ENCODE measurements at places on chromosomes 1 and 21.

- DNase-seq: no peak
Observed at GRCh38 chr21:29078869-29079767, 5.7 kb upstream of the CCT8 start.

- DNase-seq: no peak
Observed at GRCh38 chr1:229205854-229206253, 65.1 kb upstream of the RAB4A start.

GRCh38 chr1:56626546-56626945 lies 18.6 kb upstream of the PRKAA2 start:
- DNase-seq: no peak

- DNase-seq: no peak
Observed at GRCh38 chr21:41406340-41406739, 19.7 kb upstream of the MX1 start.

DNA sequence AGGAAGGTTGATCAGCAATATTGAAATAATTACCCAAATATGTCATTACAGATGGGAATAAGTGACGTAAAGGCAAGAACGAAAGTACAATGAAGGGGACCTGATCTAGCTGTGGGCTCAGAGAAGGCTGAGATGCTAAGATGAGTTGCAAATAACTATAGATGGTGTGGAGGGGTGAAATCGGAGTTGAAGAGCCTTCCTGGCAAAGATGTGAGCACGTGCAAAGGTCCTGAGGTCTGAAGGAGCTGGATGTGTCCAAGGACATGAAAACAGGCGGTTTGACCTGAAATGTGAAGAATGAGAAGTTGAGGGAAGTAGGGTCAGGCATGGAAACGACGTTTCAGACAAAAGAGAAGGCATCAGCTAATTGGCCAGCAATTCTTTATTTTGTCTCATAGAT lies 61.6 kb upstream of the SLC45A1 start:
- DNase-seq: no peak

DNA sequence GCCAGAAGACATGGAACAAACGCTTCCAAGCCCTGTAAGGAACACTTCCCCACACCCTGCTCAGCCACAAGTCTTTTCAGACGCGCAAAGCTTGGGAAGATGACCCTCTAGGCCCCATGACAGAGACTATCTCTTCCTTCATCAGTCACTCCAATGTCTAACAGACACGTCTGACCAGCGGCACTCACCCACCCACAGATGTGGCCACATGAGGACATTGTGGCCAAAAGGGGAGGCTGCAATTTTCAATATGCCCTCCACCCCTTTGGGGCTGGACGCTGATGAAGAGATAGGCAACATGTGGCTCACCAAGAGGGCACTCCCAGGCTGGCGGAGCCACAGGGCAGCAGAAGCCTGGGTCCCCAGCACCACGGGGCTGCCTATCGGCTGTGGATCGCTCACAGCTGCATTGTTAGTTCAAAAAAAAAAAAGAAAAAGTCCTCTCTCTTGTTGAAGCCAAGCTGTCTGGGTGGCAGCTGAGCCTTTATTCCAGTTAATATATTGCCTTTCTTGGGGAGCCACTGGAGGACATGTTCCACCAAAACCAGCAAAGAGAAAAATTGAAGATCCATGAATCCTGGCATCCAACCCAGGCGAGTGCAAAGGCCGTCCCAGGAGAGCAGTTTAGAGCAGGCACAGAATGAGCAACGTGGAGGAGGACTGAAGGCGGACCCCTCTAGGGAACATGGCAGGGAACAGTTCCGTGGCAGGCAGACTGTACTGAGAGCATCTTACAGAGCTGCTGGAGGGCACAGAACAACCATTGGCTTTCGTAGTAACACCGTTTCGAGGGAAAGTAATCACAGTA lies 52.7 kb upstream of the GPR153 start:
- no peak for DNase-seq

GRCh38 chr1:91803847-91804545 lies 82.0 kb downstream of the TGFBR3 start:
- peak; percentile 28 for DNase-seq

- no peak for DNase-seq
Observed at GRCh38 chr21:35565204-35565611, 495.1 kb downstream of the SETD4 start.

GRCh38 chr21:41643246-41643966 lies 123.4 kb downstream of the RIPK4 start:
- DNase-seq: no peak

GRCh38 chr21:44947930-44948331 lies 8.1 kb downstream of the SLX9 start:
- no peak for DNase-seq

DNA sequence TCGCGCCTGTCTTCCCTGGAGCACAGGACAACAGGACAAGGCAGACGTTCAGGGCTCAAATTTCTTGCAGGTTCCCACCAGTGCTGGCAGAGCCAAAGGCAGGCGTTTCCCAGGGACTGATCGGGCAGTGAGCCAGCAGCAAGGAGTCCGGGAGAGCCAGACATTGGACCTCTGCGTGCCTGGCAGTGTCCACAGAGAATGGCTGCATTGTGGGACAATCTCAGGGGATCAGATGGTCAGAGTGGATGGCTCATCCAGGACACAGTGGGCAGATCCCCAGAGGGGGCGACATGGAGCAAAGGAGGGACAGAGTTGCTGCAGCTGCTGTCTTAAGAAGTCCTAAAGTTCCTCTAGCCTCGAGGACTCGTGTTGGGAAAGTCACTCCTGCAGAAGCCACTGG lies 4.6 kb downstream of the TMEM63A start:
- DNase-seq: no peak
